Left colon (tissue), 2 donors: ENCODE measurements at places on chromosomes 7 and 10. TPM values are rescaled to one million over a fixed set of nuclear protein-coding genes. Genes with fewer than 3 reads are reported as not detected.

DNA sequence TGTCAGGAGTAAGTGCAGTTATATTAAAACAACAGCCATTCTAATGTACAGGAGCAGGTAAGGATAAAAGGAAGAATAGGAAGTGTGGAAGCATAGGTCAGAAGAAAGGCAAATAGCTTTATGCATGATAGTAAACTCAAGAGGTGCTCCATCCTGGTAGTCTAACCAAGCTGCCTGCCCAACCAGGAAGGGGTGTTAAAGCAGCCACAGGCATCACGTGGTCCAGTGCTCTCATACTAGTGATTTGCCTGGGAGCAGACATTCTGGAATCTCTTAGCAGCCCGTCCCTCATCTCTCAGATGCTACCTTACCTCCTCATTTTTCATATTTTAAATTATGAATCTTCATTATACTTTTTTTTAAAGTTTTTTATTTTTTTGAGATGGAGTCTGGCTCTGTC, 18.5 kb downstream of the ABRAXAS2 start:
- DNase-seq: no peak

DNA sequence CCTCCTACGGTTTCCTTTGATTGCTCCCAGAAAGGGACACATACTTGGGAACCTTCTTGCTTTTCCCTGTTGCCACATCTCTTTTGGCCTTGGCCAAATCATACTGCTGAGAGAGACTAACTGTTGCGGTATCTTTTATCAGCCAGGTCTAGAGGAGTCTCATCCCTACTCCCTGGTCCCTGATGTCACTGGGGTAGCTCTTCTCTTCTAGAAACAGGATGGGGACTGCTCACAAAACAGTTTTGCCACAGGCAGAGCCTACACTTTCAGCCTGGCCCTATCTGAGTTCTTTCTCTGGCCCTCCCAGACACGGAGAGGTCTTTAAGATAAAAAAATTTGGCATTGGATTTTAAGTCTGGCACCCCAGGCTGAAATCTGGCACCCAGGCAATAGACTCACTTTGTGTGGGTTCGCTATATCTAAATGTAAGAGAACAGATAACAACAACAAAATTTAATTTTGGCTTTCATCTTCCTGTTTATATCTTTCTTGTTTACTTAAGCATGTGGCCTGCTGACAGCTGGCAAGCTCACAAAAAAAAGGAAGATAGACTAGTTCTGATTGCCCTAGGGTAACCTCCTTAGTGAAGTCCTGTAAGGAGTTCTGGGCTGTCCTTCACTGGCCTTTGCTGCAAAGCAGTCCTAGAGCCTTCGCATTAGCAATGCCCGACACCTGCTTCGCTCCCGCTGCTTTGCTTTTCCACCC, 228.3 kb upstream of the NPVF start:
- DNase-seq: peak; percentile 39

DNA sequence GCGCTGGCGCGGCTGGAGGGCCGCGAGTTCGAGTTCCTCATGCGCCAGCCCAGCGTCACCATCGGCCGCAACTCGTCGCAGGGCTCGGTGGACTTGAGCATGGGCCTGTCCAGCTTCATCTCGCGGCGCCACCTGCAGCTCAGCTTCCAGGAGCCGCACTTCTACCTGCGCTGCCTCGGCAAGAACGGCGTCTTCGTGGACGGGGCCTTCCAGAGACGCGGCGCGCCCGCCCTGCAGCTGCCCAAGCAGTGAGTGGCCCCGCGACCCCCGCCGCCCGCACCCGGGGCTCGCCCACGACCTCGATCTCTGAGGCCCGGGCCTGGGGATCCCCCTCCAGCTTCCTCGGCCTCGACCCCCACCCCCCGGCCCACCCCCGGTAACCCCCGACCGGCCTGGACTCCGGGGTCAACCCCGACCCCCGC, 537 bp downstream of the FOXK1 start:
- peak; percentile 68 for DNase-seq

- no peak for DNase-seq
These were observed 18.3 kb upstream of the PDE1C start for GRCh38 chr7:32088451-32088881.

GRCh38 chr7:7567898-7568531, 1.3 kb downstream of the MIOS start:
- no peak for DNase-seq

DNA sequence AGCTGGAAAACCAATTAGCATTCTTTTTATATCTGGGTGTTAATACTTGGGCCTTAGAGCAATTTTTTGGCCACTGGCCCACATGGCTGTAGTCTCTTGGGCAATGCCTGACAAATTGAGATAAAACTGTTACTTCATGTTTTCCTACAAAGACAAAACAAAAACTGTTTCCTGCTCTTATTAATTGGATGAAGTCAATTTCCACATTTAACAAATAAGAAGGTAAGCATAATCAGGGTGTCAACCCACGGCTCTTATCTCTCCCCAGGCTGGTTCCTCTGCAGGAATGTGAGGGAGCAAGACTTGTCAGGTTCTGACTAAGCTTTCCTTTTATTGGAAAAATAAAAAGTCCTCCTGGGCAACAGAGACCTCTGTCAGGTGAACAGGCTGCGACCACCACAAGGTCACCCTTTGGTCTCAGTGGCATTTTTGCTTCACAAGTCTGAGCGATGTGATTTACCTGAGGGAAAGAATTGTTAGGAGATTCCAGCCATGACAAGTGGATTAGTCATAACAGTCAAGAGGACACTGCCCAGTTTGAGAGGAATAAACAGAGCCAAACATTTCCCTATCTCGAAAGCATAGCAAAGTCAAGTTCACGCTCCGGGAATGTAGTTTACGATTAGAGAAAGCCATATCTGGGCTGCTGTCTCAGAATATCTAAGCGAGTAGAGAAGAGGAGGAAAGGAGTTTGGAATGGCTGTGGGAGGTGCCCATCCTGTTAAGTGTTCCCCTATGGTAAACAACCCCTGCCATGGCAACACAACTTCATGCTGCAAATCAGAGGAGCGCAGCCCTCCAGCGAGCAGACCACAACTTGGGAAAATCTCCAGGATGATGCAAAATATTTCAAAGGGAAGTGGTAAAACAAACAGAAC, 144.4 kb downstream of the TES start:
- no peak for DNase-seq

- DNase-seq: no peak
These were observed 21.4 kb upstream of the PDGFA start for GRCh38 chr7:540997-541396.

DNA sequence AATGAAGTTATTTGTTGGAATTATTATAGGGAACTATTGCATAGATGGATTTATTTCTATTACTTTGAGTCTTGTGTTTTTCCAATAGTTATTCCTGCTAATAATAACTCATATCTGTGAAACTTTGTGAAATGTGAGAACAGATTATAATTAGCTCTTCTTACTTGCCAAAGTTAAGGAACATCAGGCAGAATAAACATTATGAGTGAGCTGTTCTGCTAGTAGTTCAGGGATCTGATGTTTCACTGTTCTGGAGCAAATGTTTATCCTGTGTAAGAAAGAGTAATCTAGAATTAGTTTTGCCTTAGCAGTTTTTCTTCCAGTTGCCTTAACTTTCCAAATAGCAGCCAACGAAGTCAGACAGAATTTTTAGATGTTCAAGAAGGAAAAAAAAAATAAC, 245.2 kb upstream of the PLXDC2 start:
- DNase-seq: no peak

The NEUROG3 gene
- total RNA-seq: 2.4 TPM

DNA sequence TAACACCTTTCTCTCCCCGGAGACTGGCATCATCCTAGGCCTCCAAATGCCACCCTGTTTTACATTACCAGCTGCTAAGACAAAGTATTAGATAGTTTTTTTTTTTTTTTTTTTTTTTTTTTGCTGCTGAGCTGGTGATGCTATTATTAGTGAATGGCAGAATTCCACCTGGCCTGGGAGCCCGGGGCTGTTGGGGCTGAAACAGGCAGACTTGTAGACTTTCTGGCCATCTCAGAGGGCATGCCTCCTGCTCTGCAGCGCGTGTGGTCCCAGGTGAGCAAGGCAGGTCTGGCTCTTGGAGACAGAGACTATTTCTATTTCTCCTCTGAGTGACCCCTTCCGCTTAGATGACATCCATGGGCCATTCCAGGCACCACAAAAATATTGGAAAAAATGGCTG, 104.2 kb downstream of the EMX2 start:
- no peak for DNase-seq

The OGDHL gene
- total RNA-seq: 1.1 TPM

GRCh38 chr10:28815681-28816080, 138.4 kb downstream of the BAMBI start:
- no peak for DNase-seq

DNA sequence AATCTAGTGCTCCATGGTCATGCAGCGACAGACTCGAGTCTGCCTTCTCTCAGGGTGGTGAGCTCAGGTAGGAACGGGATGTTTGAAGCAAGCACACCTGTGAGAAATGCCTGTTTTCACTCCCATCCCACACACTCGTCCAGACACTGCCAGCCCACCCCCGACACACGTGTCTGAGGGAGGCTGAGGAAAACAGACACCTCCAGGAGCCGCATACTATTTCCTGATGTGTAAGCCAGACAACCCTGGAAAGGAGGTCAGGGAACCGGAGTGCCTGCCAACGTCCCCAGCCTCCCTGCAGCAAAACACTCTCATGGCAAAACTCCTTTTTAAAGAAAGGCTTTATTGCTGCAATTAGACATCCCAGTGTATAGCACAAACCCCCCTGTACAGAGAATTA, 80.2 kb downstream of the ALOX5 start:
- DNase-seq: no peak

- DNase-seq: no peak
These were observed 7.8 kb downstream of the NOD1 start for GRCh38 chr7:30470771-30471170.

DNA sequence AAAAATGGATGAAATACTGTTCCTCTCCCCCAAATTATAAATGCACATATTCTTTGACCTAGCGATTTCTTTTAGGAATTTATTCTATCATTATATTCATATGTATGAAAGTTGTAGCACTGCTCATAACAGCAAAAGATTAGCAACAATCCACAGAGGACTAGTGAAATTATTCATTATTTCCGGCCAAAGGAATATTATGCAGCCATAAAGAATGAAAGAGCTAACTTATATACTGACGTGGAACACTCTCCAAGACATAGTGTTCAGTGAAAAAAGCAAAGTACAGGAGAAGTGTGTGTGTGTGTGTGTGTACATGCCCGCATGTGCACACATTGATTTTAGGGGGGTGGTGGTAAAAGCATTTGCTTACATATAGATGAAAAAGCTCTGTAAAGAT, 23.3 kb downstream of the MMS19 start:
- no peak for DNase-seq

GRCh38 chr10:86357041-86357440, 9.6 kb downstream of the GRID1 start:
- no peak for DNase-seq

DNA sequence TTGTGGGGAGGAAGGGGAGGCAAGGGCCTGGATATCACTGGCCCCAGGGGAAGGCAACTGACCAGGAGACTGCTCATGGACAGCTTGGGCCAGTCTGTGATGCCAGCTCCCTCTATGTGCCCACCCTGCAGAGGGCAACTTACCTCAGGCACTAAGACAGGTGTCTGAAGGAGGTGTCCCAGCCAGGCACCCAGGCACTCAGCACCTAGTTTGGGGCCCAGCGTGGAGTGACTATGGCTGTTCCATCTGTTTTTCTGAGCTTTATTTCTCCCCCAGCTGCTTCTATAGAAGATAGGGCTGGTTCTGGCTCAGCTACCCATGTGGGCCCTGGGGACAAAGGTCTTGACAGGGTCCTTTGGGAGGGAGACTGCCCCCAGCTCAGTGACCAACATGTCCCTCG, 150.6 kb upstream of the PCBD1 start:
- DNase-seq: no peak

- DNase-seq: peak; percentile 26
These were observed 133.7 kb upstream of the SH2B2 start for GRCh38 chr7:102152672-102153598.

The TRIM73 gene
- total RNA-seq: 6.4 TPM

The HOXA11 gene
- 3.1 TPM for total RNA-seq

The CLCN1 gene
- total RNA-seq: not detected
